ENCODE measurements at places on chromosomes 2 and 18.

- no peak for DNase-seq
Measured at GRCh38 chr18:10044054-10044453, 130.2 kb downstream of the VAPA start.

DNA sequence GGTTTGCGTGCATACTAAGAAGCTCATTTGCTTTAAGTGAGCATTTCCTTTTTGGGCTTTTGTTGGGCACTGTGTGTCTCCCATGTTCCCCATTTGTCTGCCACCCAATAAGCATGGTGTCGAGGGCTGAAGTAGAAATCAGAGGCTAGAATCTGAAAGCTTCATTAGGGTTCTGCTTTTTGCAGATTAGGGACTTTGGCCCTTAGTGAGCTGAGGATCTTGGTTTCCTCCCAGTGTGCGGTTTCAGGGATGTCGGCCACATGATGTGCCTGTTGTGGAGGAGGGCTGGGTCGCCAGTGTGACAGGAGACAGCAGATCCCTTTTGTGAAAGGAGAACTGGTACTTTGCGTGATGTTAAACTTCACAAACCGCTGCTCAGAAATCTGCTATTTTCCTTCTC, 41.1 kb downstream of the PLEKHB2 start:
- DNase-seq, result no peak

- DNase-seq, result no peak
Measured at GRCh38 chr2:28420722-28421121, 28.1 kb downstream of the FOSL2 start.

DNA sequence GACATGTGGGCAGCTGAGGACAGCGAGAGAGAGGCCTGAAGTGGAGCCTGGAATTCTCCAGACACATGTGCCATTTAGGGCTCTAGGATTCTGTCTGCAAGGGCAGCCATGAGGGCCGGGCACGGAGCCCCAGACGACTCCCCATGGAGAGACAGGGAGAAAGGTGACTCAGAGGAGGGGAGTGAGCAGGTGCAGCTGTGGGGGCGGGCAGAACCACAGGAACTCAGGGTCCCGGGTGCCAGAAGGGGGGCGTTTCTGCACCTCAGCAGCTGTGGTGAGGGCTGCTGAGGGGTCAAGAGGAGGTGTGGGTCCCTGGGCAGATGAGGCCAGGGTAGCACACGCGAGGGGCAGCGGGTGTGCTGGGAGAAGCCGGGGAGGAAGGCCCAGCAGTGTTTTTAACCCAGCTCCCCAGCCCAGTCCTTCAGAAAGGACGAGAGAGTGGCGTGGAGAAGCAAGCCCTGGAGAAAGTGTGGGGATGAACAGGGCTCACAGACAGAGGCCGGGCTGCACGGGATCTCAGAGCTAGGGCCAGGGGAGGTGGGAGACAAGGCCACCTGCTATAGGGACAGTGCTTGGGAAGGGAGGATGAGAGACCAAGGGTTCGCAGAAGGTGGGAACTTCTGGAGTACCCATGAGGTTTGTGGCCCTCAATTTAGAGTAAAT, 7.6 kb downstream of the GPR17 start:
- no peak for DNase-seq

GRCh38 chr2:46164529-46165301, 132.5 kb upstream of the EPAS1 start:
- peak; percentile 55 for DNase-seq

DNA sequence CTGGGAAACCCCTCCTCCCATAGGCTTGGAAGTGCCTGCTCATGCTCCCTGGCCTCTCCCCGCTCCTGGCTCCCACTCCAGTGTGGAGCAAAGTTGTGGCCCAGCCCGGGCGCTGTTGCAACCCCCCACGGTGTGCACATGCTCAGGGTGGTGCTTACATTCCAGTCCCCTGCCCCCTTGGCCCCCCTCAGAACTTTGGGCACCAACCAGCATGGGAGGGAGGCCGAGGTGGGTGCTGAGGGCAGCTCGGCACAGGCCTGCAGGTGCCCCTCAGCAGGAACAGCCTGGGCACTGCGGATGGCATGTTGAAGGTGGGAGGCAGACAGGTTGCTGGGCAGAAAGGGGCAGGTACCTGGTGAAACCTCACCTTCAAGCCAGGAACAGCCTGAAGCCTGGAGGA, 125.3 kb downstream of the ARHGAP28 start:
- no peak for DNase-seq

- peak; percentile 61 for DNase-seq
Measured at GRCh38 chr18:33440060-33441043, at the start of gene CCDC178. Gene CCDC178 (minus strand): TSS chr18:33440721. CDS start chr18:33412088, 28,633 bp downstream.
